Thoracic aorta (tissue), 2 donors: ENCODE measurements at places on chromosomes 16 and 17.

- no peak for DNase-seq
Observed at GRCh38 chr16:3787924-3788661, 70.8 kb upstream of the TRAP1 start.

DNA sequence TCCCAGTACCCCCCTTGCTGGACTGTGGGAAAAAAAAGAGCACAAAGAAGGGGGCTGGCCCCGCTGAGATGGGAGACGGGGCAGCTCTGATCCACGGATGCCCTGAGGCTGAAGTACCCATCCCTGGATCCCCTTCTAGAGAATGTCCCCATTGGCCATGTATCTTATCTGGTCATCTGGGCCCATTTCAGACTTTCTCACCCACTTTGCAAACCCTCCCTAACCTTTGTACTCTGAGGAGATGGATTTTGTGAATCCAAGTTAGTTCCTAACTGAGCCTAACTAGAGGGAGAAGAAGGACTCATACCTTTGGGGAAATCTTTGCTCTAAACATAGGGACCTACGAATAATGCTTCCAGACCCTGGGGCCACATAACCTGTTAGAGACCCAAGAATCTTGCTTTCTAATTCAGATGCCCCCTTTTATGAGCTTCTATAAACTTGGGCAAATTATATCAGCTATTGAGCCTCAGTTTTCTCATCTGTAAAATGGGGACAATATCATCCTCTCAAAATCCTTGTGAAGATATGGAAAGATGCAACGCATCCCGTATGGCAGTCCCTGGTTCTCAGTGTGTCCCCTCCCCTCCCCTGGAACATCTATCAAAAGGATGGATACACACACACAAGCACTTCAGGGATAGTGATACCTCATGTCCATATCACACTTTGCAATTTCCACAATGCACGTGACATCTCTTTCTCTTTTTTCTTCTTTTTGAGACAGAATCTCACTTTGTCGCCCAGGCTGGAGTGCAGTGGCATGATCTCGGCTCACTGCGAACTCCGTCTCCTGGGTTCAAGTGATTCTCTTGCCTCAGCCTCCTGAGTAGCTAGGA, 16.8 kb upstream of the FZD2 start:
- no peak for DNase-seq

GRCh38 chr17:74736513-74737298, at the start of gene RAB37:
Gene RAB37 (plus strand): TSS chr17:74737256. CDS start chr17:74737273, 17 bp downstream.
- no peak for DNase-seq

GRCh38 chr16:51747329-51747728, 596.3 kb upstream of the SALL1 start:
- DNase-seq: no peak

DNA sequence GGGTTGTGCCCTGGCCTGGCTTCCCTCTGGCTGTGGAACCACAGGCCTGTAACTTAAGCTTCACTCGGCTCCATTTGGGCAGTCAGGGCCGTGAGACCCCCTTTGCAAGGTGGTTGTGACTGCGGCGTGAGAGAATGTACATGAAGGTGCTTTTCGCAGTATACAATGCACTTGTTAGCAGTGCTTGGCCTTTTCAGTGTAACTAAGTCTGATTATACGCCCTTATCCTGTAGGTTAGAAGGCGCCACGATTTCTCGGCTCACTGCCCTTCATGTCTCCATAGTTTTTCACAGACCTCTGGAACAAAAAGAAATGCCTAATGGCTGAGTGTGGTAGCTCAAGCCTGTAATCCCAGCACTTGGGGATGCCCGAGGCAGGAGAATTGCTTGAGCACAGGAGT, 13.3 kb downstream of the SAP30BP start:
- DNase-seq: no peak

DNA sequence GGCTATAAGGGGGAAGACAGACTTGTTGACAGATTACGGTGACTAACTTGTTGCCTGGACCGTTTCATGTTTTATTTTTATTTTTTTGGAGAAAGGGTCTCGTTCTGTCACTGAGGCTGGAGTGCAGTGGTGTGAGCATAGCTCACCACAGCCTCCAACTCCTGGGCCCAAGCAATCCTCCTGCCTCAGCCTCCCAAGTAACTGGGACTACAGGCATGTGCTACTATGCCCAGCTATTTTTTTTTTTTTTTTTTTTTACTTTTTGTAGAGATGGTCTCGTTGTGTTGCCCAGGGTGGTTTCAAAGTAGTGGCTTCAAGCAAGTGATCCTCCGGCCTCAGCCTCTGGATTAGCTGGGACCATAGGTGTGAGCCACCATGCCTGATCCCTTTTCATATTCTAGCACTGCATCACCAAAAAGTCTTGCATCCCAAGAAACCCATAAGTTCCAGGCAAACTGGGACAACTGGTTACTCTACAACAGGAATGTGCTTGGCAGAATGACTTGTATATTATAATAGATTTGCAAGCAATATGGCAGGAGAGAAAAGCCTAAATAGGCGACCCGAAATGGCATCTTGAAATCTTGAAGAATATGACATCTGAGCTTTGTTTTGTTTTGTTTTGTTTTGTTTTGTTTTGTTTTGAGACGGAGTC, 2.2 kb upstream of the WDR59 start:
- DNase-seq: no peak

GRCh38 chr17:1179818-1180742, at the start of gene ABR:
Gene ABR (minus strand): TSS chr17:1179981. CDS start chr17:1179727, 254 bp downstream.
- DNase-seq: no peak

DNA sequence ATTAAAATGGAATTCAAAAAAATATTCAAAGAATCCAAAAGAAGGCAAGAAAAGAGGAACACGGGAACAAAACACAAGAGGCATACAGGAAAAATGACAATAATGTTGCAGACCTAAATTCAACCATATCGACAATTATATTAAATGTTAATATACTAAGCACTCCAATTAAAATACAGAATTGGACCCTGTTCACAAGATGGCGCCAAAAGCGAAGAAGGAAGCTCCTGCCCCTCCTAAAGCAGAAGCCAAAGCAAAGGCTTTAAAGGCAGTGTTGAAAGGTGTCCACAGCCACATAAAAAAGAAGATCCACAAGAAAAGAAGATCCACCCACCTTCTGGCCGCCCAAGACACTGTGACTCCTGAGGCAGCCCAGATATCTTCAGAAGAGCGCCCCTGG, 6.3 kb upstream of the XAF1 start:
- DNase-seq: no peak

- DNase-seq: no peak
Observed at GRCh38 chr17:14052886-14053615, 16.3 kb upstream of the COX10 start.

DNA sequence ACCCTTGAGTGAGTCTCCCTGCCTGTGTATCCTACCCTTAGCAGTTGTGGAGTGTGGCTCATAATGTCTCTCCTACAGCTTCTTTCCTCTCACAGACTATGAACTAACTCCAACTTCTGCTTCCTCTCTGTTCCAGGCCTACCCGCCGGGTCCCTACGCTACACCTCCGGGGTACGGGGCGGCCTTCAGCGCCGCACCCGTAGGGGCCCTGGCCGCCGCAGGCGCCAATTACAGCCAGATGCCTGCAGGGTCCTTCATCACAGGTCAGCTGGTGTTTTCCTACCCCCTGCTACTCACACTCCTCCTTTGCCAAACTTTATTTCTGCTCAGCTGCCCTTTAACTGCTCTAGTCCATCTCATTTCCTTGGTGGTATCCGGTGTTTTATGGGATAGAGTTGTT, 5.4 kb downstream of the RNF227 start:
- no peak for DNase-seq

- no peak for DNase-seq
Observed at GRCh38 chr17:16273929-16274339, 56.9 kb downstream of the PIGL start.

DNA sequence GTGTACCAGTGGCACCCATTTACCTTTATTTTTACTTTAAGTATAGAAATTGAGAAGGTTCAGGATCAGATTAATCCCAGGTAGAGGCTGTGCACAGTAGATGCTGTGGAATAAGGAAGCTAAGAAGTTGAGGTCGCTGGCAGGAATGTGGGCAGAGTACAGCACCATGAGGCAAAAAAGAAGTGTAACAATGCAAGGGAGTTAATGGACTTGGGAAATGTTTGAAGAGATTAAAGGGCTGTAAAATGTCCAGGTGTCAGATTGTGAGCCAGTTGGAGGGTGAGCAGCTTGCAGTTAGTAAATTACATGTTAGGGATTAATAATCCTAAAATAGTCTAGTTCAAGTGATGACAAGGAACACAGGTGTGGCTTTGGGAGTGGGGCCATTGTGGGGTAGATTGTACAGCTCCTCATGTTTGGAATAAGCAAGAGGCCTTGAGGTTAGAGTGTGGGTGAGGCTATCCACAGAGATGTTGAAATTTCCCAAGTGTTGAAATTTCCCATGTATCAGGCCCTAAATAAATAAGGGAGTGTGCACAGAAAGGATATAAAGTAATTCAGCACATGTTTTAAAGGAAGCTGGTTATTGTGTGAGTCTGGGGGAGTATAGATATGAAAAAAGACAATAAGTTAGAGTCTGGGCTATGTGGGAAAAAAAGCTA, 21.5 kb downstream of the TAT start:
- no peak for DNase-seq

DNA sequence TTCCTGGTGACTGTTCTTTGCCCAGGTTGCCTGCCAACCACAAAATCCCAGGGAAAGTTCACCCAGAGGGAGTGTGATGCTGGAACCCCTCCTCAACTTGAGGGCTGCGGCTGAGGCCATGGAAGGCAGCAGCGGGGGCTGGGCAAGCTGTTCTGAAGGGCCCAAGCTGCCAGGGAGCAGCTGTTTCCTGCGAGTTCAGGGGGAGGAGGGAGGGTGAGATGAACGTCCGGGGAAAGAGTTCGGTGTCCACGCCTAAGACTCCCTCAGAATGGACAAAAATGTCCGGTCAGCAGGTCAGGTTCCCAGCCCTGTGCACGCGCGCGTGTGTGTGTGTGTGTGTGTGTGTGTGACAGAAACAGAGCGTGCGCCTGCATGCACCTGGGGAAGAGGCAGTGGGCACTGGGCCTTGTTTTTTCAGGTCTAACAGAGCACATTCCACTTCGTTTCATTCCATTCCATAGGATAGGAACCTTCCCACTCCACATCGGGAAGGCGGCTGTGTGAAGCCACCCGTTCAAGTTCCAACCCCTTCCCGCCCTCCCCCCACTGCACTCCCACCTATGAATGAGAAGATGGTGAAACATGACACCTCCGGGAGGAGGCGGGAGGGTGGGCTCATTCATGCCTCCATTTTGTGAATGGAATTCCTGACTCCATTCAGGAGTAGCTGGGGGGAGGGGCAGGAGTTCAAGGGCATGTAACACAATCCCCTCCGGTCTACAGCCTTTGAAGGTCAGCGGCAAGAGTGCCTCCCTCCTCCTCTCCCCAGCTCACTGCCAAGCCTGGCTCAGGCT, 15.7 kb downstream of the ETV4 start:
- no peak for DNase-seq

DNA sequence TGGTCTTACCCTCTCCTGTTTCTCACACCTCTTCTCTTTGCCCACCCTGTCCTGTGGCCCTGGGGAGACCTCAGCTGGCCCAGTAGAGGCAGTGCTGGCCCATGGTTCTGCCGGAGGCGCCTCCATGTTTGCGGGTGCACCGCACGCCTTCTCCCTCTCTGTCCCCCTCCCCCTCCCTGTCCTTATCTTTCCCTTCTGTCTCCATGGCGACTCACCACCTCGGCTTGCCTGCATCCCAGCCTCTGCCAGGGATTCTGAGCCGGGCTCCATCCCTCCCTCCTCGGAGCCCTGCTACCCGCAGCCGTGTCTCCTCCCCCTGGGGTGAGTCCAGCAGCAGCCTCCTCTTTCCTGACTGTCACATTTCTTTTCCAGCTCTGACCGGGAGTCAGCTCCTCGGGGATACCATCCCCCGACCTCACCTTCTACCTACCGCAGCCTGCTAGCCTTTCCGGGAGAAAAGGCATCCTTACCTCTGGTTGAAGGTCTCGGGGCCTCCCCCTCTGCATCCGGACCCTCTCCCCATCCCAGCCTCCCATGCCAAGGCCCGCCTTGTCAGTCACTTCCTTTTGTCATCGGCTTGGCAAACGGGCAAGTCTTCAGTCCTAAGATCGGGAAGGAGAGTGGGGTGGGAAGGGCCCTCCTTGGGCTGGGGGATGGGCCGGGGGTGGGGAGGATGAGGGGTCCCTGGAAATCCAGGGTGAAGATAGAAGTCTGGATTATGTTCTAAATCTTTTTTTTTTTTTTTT, at the start of gene RNF112:
Gene RNF112 (plus strand): TSS at position 358 of the 746 bp plus-strand sequence. CDS start 177 bp downstream, at position 535.
- no peak for DNase-seq

GRCh38 chr16:89334461-89334860, 117.0 kb downstream of the ZNF778 start:
- no peak for DNase-seq

- DNase-seq: no peak
Observed at GRCh38 chr17:41592601-41593305, 6.1 kb upstream of the KRT14 start.

DNA sequence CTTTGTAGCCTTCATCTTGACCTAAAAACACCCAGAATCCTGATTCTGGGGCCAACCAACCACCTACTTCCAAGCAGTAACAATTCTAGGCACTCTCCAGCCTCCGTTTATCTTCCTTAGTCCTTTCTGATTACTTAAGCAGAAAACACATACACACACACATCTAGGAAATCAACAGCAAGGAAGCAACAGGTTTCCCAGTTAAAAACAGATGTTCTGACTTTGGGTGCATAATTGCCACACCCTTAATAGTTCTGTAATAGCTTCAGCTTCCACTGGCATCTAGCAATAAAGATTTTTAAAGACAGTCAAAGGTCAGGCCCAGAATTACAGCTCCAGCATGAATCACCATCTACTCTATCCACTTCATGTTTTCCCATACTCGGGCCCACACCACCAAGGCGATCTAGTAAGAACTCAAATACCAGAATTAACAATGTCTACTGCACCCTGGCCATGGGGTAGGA, 2.6 kb downstream of the ARHGAP17 start:
- no peak for DNase-seq

- no peak for DNase-seq
Observed at GRCh38 chr16:9170470-9170869, 79.0 kb downstream of the HAPSTR1 start.

DNA sequence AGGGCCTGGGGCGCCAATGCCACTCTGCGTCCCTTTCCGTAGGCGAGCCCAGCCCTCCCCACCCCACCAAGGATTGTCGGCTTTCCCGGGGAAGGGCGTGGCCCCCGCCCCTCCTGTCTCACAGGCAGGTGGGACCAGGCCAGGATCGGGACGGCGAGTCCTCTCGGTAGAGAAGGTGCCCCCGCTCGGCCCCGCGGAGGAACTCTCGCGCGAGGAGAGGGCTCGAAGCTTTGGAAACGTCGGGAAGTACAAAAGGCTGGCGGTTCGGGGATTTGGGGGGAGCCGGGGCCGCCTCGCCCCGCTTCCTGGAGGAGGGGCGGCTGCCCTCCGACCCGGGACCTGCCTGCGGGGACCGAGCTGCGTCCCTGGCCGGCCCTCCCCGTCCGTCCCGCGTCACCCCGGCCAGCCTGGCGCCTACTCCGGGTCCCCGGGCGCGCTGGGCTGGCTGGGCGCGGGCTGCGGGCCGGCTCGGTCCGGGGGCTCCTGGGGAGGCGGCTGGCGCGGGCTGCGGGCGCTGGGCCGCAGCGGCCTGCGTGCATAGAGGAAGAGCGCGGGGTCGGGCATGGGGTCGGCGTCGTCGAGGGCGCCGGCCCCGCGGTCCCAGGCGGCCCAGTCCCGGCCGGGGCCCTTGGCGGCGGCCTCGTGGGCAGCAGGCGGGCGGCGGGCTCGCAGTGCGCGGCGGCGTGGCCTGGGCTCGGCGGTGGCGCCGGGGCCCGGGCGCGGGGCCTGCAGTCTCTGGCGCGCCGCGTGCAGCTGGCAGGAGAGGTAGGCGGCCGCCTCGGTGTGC, 12.6 kb upstream of the CLUH start:
- DNase-seq: no peak

GRCh38 chr17:924711-925475, 54.7 kb downstream of the NXN start:
- no peak for DNase-seq

GRCh38 chr17:19900809-19901208, 33.1 kb upstream of the ULK2 start:
- no peak for DNase-seq

GRCh38 chr16:57677622-57678369, 9.7 kb downstream of the ADGRG3 start:
- no peak for DNase-seq
